ENCODE measurements at places on chromosomes 2 and 18.

GRCh38 chr2:105868060-105868459, 123.3 kb downstream of the NCK2 start:
- DNase-seq = no peak

- DNase-seq = peak; percentile 30
Observed at GRCh38 chr2:157264099-157264498, 6.6 kb downstream of the GALNT5 start.

DNA sequence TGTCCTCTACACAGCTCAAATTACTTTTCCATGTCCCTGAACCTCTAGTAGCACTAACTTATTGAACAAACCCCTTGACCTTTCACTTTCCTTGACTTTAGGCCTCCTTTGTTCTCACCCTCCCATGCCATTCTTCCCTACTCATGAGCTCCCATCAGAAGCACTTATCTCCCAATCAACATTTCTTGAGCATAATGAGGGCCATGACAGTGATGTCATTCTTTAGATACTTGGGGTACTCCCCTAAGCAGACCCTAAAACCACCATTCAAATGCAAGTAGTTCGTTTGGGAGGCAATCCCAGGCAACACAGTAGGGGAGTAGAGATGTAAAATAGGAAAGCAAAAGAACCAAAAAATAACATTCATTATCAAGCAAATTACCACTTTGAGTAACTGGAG, 115.9 kb upstream of the ARHGAP28 start:
- no peak for DNase-seq

DNA sequence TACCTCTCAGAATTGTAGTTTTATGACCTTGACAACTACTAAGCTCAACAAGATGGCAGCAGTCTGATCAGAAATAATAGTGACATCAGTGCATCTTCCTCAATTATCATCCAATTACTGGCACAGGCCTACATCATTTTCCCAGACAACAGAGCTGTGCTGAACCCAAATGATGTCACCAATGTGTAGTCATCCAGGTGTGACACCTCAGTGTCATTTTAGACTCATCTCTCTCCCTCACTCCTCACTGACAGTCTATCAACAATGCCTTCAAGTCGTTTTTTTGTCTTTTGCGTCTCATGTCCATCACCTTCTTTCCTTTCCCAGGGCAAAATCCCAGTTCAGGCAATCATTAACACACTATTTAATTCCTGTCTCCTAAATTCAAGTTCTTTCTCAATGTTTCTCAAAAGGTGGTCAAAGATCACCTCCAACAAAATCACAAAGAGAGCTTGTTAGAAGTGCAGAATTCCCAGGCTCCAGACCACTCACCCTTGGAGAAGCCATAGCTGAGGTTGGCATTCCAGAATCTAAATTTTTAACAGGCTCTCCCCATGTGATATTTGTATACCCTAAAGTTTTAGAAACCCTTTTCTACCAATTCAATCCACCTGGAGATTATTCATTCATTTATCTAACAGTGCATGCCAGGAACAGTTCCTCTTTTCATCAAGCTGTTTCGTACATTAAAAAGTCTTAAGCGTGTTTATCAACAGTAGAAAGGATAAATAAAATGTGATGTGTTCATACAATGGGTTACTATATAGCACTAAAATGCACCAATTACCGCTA, 125.3 kb upstream of the KLF7 start:
- DNase-seq = no peak

DNA sequence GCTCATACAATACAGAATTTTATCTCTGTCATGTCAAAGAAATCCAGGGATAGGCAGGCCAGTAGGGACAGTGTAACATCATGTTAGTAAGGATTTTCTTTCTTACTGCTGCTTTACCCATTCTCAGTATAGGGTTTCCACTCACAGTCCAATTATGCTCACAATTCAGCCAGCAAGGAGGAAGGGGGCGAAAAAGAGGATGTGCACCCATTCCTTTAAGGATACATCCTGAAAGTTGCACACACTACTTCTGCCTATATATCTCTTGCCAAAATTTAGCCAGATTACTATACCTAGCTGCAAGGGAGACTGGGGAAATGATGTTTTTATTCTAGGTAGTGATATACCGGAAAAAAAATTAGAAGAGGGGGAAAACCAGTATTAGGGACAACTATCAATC, 66.1 kb downstream of the BAZ2B start:
- DNase-seq = no peak

- DNase-seq = no peak
Observed at GRCh38 chr2:1590596-1591460, 153.5 kb downstream of the PXDN start.

DNA sequence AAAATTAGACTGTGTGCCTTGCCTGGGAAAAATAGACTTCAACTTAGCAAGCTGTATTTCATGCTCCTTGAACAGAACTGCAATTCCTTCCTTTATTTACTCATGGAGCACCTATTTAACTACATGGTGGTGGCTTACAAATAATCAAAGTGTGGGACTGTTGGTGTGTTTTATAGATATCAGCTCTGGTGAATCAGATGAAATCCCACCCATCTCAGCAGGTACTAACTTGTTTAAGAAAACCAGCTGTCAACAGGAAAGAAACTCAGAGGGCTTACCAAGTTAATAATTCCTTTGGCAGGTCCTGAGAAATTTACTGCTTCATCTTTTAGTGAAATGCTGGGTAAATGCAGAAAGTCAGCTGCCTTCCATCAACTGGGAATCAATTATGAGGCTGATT, 830.6 kb downstream of the SLC4A3 start:
- no peak for DNase-seq

- DNase-seq = no peak
Observed at GRCh38 chr2:6823111-6823510, 42.6 kb downstream of the CMPK2 start.

- DNase-seq = no peak
Observed at GRCh38 chr2:235554385-235554784, 60.5 kb downstream of the AGAP1 start.

- DNase-seq = no peak
Observed at GRCh38 chr2:38748943-38749804, 2.0 kb downstream of the SRSF7 start.

- DNase-seq = no peak
Observed at GRCh38 chr18:44080054-44080453, 600.6 kb upstream of the SETBP1 start.
